Iris pigment epithelial cell (primary cell): ENCODE measurements at places on chromosomes 3 and 15.
A peak's percentile ranks its signal among the peaks of the same experiment; 100 is the strongest.

GRCh38 chr3:133096900-133097613 is 58.9 kb downstream of the TMEM108 start:
- peak; percentile 6 for DNase-seq

DNA sequence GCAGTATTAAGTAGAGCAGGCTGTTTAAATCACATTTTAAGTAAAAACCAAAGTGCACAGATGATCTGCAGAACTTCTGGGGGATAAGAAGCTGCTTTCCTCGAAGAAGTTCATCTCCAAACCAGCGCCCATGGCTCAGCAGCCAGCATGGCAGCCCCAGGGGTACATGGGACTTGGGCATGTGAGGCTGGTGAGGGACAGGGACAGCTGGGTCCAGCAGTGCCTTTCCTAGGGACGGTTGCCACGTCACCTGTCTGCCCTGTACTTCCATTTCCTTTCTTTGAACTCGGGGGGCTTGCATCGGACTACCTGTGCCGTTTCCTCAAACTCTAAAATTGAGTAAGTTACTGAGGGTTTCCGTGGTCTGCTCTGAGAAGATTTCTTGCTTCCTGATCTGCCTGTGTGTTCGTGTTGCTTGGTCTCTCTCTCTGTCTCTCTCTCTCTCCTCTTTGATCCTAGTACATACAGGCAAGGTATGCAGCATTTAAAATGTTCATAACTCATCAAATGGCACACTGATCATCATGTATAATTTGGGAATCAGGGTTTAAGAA is 67.6 kb downstream of the IGF1R start:
- no peak for DNase-seq

- DNase-seq, result no peak
Observed at GRCh38 chr15:27272427-27272826, 301.4 kb downstream of the GABRG3 start.

GRCh38 chr3:58495101-58495500 is 3.2 kb downstream of the KCTD6 start:
- no peak for DNase-seq

GRCh38 chr3:150083655-150084042 is 113.0 kb upstream of the PFN2 start:
- no peak for DNase-seq

- DNase-seq, result no peak
Observed at GRCh38 chr3:27584874-27585273, 100.7 kb upstream of the SLC4A7 start.

DNA sequence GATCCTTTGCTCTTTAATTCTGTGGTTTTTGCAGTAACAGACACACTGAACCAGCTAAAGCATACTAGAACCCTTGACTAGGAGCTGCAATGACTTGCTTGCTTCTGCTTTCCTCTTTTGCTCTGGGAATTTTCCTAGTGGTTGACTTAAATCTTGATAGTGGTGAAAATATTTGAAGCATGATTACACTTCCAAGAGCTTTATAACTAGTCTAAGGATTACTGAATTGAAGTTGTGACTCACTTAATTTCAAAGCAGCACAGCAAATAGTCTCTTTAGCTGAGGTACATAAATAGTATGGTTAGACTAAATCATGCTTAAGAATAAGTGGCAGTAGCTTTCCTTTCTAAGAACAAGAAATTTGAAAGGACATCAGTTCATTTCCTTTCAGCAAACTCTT is 513.5 kb upstream of the GBE1 start:
- DNase-seq, result no peak

GRCh38 chr3:11269007-11269406 is 3.2 kb upstream of the ATG7 start:
- DNase-seq, result no peak

DNA sequence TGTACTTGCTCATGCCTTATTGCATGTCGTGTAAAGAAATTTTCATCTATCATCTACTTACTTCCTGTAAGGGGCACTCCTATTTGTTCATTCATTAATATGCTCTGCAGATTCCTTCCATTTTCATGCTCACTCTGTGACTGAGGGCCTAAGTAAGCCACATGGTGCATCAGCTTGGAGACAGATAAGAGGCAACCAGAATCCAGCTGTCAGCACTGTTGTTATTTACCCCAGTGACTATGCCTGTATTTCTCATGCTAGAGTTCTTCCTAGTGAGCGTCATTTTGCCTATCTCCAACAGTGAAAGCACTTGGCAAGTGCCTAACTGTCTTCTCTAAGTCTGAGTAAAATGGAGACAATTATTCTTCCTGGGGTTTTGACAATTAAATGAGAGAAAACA is 124.8 kb upstream of the ABI3BP start:
- no peak for DNase-seq

- no peak for DNase-seq
Observed at GRCh38 chr3:151182349-151183079, 20.5 kb downstream of the GPR171 start.

- DNase-seq, result no peak
Observed at GRCh38 chr15:85581495-85581894, 201.1 kb downstream of the AKAP13 start.

DNA sequence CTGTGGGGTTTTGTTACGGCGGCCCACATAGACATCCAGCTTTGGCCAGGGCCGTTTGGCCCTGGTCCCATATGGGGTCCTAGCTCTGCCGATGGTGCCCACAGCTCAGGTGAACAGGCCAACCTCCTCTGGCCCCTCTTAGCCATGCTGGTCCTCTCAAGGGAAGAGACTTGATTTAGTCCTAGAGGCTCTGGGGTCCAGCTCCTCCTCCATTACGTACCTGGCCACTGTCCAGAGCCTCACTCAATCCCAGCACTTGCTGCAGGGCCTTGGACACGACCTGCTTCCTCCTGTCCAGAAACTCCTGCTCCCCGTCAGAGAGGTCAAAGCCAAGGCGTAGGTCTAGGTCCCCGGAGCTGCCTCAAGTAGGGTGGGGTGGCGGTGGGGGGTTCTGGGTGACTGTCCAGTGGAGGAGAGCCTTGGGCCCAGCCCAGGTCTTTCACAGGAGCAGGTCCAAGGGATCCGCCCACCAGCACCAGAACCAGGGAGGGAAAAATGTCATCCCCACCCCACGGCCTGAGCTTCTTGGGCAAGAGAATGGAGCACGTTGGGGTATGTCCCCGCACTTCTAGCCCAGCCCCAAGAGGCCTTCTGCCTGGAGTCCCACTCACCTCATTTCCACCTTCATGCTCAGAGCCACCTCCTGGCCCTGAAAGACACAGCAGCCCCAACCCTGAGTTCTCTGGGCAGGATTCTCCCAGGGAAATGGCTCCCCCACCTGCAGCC is 6.8 kb downstream of the PLA2G4F start:
- no peak for DNase-seq

DNA sequence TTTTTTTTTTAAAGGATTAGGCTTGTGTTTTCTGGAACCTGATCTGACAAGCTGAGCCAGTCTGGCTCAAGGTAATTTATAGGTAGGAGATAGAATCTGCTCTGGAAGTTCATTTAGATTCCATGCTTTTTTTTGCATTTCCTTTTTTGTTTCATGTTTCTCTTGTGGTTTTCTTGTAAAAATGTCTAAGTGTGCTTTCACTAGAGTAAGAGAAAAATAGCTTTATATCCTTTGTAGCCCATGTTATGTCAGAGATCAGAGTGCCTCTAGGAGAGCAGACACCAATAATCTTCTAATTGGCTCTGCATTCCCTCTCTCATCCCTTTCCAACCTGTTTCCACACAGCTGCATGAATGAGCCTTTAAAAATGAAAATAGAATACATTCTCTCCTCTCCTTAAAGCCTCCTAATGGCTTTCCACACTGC is 389.8 kb upstream of the KCNMB2 start:
- DNase-seq, result no peak

GRCh38 chr3:191165802-191166201 is 33.2 kb upstream of the OSTN start:
- no peak for DNase-seq

- DNase-seq, result peak; percentile 86
Observed at GRCh38 chr15:68795298-68795848, 25.3 kb downstream of the ANP32A start.

GRCh38 chr15:89794627-89795241 is 18.6 kb downstream of the MESP2 start:
- DNase-seq, result peak; percentile 78

- no peak for DNase-seq
Observed at GRCh38 chr15:24919446-24919845, 35.3 kb upstream of the SNRPN start.

GRCh38 chr3:123361071-123361470 is 87.8 kb downstream of the ADCY5 start:
- DNase-seq, result no peak

DNA sequence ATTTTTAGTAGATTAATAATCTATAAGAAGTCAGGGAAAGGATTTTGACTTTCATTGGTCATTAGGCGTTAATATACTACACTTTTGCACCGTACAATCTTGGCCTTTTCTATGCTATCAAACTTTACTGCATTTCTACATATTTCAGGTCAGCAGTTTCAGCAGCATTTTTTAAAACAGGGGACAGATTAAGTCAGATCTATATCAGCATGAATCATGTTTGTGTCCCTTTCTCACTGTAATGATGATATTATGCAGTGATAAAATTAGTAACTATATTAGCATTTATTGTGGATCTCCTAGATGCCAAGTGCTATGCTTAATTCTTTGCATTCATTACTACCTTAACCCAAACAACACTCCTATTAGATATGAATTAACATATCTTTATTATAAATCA is 20.3 kb upstream of the AADAC start:
- no peak for DNase-seq

- no peak for DNase-seq
Observed at GRCh38 chr3:3316521-3316920, 137.0 kb upstream of the CRBN start.

DNA sequence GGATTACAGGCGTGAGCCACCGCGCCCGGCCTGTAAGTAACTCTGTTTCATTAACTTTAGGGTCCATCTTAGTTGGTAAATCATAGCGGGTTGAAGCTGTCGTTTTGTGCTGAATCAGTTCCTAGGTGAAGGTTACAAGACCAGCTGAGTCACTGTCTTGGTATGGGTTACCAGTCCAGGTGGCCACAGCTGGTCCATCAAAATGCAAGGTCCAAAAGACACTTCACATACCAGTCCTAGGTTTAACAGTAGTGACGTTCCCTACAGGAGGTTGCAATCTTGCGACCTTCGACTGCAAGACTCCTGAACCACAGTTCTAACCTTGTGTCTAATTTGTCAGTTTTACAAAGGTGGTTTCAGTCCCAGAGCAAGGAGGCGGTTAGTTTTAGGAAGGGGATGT is 160.1 kb upstream of the ATP10A start:
- no peak for DNase-seq

GRCh38 chr3:29643034-29643425 is 362.2 kb downstream of the RBMS3 start:
- no peak for DNase-seq

DNA sequence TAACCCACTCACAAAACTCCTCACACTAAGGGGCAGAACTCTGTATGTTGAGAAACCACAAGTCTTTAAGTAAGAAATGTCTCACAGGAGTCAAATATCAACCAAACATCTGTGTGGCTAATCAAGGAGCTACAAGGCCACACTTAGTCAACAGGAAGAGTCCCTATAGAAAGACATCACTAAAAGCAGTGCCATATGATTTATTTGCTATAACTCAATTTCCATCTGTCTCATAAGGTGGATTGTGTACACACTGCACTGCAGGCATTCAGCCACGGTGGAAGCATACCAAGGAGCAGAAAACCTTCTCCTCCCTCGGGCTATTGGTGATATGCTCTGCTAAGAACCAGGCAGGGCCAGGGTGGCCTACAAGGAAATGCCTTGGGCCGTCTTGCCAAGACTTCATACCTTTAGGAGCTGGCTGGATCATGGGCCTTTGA is 197.6 kb upstream of the CFAP20DC start:
- DNase-seq, result no peak

DNA sequence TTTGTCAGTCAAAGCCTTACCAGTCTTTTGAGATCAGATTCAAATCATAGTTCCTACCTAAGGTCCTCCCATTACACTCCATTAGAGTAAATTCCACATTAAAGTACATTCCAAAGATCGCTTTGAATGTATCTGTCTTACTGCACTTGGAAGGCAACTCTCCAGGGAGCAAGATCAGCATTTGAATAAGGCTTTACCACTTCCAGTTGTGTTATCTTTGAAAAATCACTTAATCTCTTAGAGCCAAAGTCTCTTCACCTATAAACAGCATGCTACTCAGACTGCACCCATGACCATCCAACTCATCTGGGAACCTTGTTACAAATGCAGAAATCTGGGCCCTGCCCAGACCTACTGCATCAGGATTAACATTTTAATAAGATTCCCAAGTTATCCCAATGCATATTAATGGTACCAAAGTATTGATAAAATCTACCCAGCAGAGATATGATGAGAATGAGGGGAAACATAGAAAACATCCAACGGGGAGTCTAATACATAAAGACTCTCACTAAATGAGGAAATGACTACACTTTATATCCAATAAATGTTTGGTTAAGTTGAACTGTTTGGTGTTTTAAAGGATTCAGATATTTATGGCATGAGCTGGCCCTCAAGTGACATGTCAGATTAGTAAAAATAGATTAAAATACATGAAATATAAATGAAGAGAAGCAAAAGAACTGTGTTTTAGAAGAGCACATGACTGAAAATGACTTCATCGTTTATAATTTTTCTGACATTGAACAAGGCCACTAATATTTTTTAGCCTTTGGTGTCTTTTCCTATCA is 75.9 kb downstream of the TNIK start:
- peak; percentile 59 for DNase-seq

DNA sequence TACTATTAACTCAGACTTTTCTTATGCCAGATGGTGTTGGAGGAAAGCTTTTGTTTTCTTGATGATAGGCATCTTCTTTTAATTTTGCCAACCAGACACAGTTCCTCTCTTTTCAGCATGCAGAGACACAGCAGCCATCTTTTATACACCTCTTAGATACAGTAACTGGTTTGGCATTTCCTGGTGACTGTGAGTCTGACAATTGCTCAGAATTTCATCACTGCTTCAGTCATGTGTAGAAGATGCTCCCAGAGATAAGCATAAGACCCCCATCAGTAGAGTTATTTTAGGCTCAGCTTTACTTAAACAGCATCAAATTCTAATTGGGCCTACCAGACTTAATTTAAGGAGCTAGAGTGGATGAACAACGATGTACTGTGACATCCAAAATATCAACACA is 779.0 kb downstream of the SQOR start:
- no peak for DNase-seq

DNA sequence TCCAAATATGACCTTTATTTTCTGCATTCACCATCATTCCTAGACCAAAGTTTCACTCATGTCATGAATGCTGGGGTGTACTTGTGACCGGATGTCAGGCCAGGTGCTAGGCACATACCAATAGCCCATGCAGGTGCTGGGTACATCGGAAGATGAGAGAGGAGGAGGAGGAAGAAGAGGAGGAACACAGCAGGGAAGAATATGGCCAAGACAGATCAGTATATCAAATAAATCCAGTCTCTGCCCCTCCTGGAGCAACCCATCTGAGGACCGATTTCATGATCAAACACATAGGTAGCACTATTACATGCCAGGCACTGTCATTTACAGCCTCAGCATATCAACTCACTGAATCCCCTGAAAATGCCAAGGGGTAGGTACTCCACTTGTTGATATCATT is 3.0 kb upstream of the WNT7A start:
- DNase-seq, result no peak

DNA sequence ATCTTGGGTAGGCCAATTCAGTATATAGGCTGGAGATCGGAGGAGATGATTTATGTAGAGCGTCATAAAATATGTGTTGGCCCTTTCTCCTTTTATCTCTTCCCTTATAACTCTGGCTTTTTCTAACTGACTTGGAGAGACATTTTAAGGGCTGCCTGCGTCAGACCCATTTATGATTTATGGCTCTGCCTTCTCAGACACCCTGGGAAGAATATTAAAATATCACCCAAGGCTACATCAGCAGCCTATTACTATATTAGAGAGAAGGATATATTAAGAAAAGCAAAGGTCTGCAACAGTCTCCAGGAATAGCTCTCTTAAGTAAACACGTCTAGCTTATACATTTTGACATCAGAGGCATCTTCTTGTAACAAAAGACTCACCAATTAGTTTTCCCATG is 179.4 kb downstream of the SV2B start:
- DNase-seq, result no peak
